Testis (tissue), 5 donors: ENCODE measurements at places on chromosomes 7 and 10. TPM values are rescaled to one million over a fixed set of nuclear protein-coding genes. Genes with fewer than 3 reads are reported as not detected.

DNA sequence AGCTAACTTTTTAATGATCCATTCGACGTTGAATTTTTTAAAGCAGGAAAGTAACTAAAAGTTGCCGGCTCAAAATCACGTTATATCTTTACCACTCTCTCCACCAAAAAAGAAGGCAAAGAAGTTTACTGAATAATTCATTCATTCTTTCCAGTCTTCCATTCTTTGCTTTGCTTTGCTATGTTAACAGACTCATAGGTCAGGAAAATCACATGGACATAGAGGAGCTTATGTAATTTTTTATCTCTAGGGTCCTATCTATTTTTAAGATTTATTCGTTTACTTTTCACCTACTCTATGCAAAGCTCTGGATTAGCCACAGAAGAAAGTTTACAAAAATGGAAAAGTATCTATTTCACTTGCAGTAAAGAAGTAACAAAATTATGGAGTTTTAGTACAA is 52.6 kb downstream of the MRC1 start:
- no peaks in the 10 kb centered on the region for H3K36me3 ChIP-seq
- DNase-seq = no peak

DNA sequence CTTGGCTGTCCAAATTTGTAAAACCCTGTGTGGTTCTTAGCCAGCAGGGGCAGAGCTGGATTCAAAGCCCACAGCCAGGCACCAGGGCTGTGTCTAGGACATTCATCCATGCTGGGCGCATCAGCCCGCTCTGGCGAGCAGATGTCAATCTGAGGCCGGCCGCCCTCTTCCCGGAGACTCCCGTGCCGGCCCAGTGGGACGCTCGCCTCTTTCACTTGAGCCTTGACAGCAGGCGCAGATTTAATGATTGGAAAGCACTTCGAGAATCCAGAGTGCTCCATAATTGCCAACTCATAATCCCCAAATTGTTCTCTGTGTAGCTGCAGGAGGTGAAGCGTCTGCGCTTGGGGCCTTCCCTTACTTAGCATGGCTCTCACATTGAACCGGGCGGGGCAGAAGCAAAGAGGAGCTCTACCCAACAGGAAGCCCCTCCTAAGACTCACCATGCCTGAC is 36.7 kb downstream of the SLIT1 start:
- H3K36me3 ChIP-seq = no peaks in the 10 kb centered on the region
- H3K4me3 ChIP-seq = no peak overlapping the region
- H3K27ac ChIP-seq = no peak overlapping the region
- no peak for DNase-seq
- H3K27me3 ChIP-seq = no peaks in the 10 kb centered on the region
- H3K4me1 ChIP-seq = no peaks in the 10 kb centered on the region

DNA sequence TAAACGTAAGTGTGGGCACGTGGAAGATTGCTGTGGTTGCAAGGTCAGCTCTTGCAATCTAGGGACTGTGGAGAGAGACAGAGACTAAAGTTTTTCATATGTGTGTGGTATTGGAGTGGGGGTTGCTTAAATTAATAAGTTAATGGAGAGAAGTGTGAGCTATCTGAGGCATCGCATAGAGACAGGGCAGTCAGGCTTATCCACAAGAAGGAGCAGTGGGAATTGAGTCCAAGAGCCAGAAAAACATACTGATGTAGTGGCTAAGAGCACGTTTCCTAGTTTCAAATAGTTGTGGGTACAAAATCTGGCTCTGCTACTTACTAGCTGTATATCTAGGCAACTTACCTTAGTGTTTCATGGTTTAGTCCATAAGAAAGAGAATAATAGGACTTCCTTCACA is 65.8 kb downstream of the SORCS3 start:
- H3K27me3 ChIP-seq = no peaks in the 10 kb centered on the region
- H3K4me1 ChIP-seq = no peaks in the 10 kb centered on the region
- no peak for DNase-seq
- no peaks in the 10 kb centered on the region for H3K36me3 ChIP-seq
- no peak overlapping the region for H3K27ac ChIP-seq
- no peak overlapping the region for H3K4me3 ChIP-seq

Gene CRHR2
- 0.50 TPM for total RNA-seq

- H3K4me1 ChIP-seq = peaks cover 2% of the 10 kb centered on the region
- no peak overlapping the region for H3K4me3 ChIP-seq
- H3K27me3 ChIP-seq = no peaks in the 10 kb centered on the region
- H3K36me3 ChIP-seq = no peaks in the 10 kb centered on the region
Measured at GRCh38 chr10:108783897-108784296, 1139.4 kb downstream of the XPNPEP1 start.

GRCh38 chr7:105890290-105890997 is 14.0 kb upstream of the ATXN7L1 start:
- no peak overlapping the region for H3K4me3 ChIP-seq
- no peaks in the 10 kb centered on the region for H3K27me3 ChIP-seq
- H3K4me1 ChIP-seq = no peaks in the 10 kb centered on the region
- no peaks in the 10 kb centered on the region for H3K36me3 ChIP-seq
- H3K27ac ChIP-seq = no peak overlapping the region

Gene GNAI1
- 59.0 TPM for total RNA-seq

Gene TCERG1L
- total RNA-seq = 7.7 TPM

- no peak overlapping the region for H3K4me3 ChIP-seq
- no peaks in the 10 kb centered on the region for H3K36me3 ChIP-seq
- H3K4me1 ChIP-seq = peaks cover 4% of the 10 kb centered on the region
- no peak overlapping the region for H3K27ac ChIP-seq
- H3K27me3 ChIP-seq = no peaks in the 10 kb centered on the region
Measured at GRCh38 chr10:46080886-46081285, 34.8 kb upstream of the MSMB start.

GRCh38 chr10:64067009-64067606 is 545.9 kb downstream of the REEP3 start:
- no peak for DNase-seq
- H3K27ac ChIP-seq = no peak overlapping the region
- H3K4me3 ChIP-seq = no peak overlapping the region
- H3K27me3 ChIP-seq = no peaks in the 10 kb centered on the region
- H3K4me1 ChIP-seq = peaks cover 3% of the 10 kb centered on the region

GRCh38 chr7:46450886-46451285 is 529.8 kb upstream of the IGFBP3 start:
- no peaks in the 10 kb centered on the region for H3K36me3 ChIP-seq
- no peak overlapping the region for H3K27ac ChIP-seq
- H3K4me3 ChIP-seq = no peak overlapping the region
- H3K27me3 ChIP-seq = no peaks in the 10 kb centered on the region

DNA sequence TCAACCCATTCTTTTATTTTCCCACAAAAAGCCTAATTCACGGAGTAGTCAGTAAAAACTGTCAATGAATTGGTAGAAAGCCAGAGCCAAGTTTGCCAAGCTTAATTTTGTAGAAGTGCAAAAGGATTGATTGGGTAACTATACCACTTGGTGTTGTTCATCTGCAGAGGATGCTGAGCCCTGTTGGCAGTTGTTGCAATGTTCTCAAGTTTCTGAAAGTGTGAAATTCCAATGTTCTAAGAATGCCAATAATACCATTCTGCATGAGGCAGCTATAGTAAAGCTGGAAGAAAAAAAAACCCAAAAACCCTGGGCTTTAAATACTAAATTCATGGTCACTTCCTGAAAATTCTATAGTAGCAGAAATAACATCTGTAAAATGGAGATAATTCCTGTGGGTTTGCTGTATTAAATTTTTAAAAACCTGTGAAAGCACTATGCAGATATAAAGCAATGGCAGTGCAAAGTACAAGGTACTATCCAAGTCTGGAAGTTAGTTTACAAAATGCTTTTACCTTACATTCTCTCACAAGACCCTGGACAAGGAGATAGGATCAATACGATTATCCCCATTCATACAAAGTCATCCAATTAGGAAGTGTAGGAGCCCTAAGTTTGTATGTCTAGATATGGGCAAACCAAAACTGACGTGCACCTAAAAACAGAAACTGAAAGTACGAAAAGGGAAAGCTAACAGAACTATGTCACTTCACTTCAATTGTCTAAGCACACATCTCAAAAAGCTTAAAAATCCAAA is 6.0 kb upstream of the PON1 start:
- no peak overlapping the region for H3K27ac ChIP-seq
- DNase-seq = no peak
- H3K4me1 ChIP-seq = no peaks in the 10 kb centered on the region

Gene SFTPA1
- total RNA-seq = not detected

GRCh38 chr10:3766046-3766756 is 18.8 kb downstream of the KLF6 start:
- no peak overlapping the region for H3K27ac ChIP-seq
- H3K4me3 ChIP-seq = no peak overlapping the region
- no peaks in the 10 kb centered on the region for H3K36me3 ChIP-seq
- peaks cover 4% of the 10 kb centered on the region for H3K4me1 ChIP-seq

DNA sequence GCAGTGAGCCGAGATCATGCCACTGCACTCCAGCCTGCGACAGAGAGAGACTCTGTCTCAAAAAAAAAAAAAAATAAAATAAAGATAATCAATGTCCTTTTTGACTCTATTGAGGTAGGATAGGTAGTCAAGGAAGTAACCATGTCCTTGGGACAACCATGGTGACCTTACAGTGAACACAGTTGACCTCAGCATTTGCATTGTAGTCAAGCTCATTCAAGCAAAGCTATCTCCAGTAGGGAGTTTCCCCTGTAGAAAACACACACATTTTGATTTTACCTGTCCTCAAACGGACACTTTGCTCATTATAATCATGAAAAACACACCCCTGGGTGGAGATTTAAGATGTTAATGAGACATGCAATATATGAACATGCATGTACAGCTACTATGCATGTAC is 171.7 kb downstream of the KIF20B start:
- H3K27ac ChIP-seq = no peak overlapping the region
- H3K36me3 ChIP-seq = no peaks in the 10 kb centered on the region
- no peak for DNase-seq

DNA sequence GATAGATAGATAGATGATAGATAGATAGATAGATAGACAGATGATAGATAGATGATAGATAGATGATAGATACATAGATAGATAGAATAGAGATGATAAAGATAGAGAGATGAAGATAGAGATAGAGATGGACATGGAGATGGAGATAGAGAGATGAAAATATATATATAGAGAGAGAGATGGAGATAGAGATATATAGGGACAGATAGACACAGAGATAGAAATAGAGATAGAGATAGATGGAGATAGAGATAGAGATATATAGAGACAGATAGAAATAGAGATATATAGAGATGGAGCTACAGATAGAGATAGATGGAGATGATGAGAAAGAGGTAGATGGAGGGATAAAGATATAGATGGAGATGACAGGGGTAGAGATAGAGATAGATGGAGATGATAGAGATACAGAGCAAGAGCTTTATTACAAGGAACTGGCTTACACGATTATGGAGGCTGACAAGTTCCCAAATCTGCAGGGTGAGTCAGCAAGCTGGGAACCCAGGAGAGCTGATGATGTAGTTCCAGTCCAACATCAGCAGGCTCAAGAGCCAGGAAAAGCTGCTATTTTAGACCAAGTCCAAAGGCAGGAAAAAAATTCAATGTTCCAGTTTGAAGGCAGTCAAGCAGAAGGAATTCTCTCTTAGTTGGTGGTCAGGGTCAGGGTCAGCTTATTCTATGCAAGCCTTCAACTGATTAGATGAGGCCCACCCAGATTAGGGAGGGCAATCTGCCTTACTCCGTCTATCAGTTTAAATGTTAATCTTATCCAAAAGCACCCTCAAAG is 37.1 kb downstream of the CAV1 start:
- DNase-seq = no peak
- H3K27me3 ChIP-seq = no peaks in the 10 kb centered on the region
- no peak overlapping the region for H3K4me3 ChIP-seq

- no peak overlapping the region for H3K4me3 ChIP-seq
- no peak overlapping the region for H3K27ac ChIP-seq
- no peaks in the 10 kb centered on the region for H3K4me1 ChIP-seq
Measured at GRCh38 chr10:43383204-43383971, 12.0 kb downstream of the FXYD4 start.

- H3K27ac ChIP-seq = no peak overlapping the region
- H3K36me3 ChIP-seq = no peaks in the 10 kb centered on the region
- no peak for DNase-seq
- H3K27me3 ChIP-seq = no peaks in the 10 kb centered on the region
- H3K4me1 ChIP-seq = no peaks in the 10 kb centered on the region
Measured at GRCh38 chr10:68301790-68302502, 29.9 kb upstream of the HNRNPH3 start.

Gene VPS41
- total RNA-seq = 52.7 TPM

- peak overlapping the region; percentile 99 for H3K4me3 ChIP-seq
- peak; percentile 34 for DNase-seq
- peak overlapping the region; percentile 98 for H3K27ac ChIP-seq
- peaks cover 32% of the 10 kb centered on the region for H3K4me1 ChIP-seq
Measured at GRCh38 chr7:129949292-129950133, 3.2 kb downstream of the UBE2H start.

Gene PIP
- not detected for total RNA-seq

GRCh38 chr7:101767544-101767943 is 49.9 kb upstream of the CUX1 start:
- no peaks in the 10 kb centered on the region for H3K36me3 ChIP-seq
- H3K4me1 ChIP-seq = no peaks in the 10 kb centered on the region
- H3K4me3 ChIP-seq = no peak overlapping the region

DNA sequence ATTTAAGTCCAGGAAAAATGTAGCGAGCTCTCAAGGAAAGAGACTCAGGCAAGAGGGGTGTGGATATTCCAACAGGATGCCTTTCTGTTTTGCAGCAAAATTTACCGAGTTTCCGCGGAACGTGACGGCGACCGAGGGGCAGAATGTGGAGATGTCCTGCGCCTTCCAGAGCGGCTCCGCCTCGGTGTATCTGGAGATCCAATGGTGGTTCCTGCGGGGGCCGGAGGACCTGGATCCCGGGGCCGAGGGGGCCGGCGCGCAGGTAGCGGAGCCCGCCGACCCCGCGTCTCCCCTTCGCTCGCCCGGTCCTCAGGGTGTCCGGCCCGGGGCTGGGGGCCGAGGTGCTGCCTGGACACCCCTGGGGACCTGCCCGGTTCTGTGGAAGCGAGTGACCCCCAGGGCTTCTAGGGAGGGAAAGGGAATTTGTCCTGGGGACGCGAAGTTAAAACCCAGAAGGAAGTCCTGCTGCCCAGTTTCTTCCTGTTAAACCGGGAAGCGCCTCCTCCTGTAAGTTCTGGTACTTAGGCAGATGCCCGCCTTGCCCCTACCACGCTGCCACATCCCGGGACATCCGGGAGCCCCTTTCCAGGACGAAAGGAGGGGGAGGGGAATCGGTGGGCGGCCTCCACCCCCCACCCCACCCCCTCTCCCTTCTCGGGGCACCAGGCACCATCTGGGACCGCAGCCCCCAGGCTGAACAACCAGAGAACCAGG is 2.5 kb downstream of the VSTM2A start:
- DNase-seq = no peak
- H3K27ac ChIP-seq = no peak overlapping the region
- peak overlapping the region; percentile 2 for H3K4me3 ChIP-seq
- no peaks in the 10 kb centered on the region for H3K36me3 ChIP-seq
- H3K4me1 ChIP-seq = peaks cover 13% of the 10 kb centered on the region

DNA sequence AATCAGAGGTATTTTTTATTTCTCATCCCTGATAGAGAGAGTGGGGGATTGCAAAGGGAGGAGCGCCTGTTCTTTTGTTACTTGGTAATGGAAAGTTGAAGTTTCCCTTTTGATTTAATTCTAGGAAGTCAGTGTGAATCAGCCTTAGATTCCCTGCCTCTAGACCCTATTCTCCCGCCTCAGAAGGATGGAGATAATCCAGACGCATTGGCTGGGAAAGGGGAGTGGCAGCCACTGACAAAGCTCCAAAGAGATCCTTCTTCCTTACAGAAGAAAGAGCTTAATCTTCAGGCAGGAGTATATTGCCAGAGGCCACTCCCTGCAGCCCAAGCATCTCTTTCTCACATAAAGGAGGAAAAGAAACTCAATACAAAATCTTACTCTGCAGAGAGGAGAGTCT is 122.3 kb upstream of the GALNT17 start:
- no peak for DNase-seq
- no peak overlapping the region for H3K4me3 ChIP-seq
- H3K27ac ChIP-seq = no peak overlapping the region
- H3K27me3 ChIP-seq = no peaks in the 10 kb centered on the region

Gene GNAT3
- not detected for total RNA-seq
